Amniotic epithelial cell (primary cell): ENCODE measurements at places on chromosomes 1 and 21.

DNA sequence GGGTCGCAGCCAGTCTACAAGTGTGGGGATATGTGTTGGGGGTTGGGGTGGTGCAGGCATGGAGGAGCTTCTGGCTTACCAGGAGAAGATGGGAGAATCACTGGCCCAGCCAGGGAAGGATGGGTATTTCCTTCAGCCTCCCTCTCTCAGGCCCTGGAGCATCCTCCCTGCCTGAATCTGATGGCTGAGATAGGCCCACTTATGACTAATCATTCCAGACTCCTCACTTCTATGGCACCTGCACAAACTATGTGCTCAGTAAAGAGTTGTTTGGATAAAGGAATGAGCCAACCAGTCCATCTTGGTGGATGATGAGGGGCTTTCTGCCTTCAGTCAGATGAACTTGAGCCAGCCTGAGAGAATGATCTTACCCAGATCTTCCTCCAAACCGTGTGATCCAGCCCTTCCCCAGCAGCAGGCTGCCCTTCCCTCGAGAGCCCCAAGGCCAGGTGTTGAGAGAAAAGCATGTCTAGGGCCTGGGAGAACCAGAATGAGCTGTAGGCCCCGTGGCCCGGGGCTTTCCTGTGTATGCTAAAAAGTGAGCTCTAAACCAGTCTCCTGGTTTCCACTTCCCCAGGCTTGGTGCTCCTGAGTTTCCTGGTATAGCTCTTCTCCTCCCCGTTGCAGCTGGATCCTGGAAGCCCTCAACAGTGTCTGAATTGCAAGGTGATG lies 1.3 kb downstream of the GPA33 start:
- no peak for DNase-seq

DNA sequence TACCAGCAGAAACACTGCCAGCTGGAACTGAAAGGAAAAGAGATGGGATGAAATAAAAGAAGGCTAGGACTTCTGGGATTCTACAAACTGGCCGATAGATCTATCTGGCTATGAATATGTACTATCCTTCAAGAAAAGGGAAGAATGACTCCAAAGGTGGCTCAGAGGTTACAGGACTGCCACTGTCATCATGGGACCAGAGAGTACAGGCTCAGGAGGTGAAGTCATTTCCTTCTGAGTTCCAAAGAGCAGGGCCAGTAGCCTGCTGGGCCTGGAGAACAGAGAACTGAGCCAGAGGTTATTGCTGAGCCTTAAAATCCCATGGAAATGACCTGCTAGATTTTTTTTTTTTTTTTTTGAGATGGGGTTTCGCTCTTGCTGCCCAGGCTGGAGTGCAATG lies 27.6 kb downstream of the ZNF496 start:
- DNase-seq, result no peak

DNA sequence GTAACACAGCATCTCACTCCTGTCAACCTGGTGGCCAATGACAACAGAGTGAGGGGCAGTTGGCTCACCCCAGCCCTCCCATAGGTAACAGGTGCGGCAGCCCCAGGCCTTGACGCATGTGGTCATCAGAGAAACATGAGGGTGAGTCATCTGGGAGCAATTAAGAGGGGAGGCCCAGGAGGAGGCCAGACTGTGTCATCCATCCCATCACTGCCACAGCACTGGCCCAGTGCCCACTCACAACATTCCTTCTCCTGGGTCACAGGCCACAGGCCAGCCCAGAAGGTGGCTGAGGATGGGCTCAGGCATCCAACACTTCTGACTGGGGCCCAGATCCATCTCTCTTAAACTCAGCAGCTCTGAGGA lies 17.1 kb downstream of the TEX35 start:
- peak; percentile 62 for DNase-seq

GRCh38 chr1:77825131-77825709 lies 45.8 kb downstream of the MIGA1 start:
- DNase-seq, result peak; percentile 98

GRCh38 chr1:46274225-46275029 lies 26.9 kb downstream of the RAD54L start:
- DNase-seq, result peak; percentile 9

DNA sequence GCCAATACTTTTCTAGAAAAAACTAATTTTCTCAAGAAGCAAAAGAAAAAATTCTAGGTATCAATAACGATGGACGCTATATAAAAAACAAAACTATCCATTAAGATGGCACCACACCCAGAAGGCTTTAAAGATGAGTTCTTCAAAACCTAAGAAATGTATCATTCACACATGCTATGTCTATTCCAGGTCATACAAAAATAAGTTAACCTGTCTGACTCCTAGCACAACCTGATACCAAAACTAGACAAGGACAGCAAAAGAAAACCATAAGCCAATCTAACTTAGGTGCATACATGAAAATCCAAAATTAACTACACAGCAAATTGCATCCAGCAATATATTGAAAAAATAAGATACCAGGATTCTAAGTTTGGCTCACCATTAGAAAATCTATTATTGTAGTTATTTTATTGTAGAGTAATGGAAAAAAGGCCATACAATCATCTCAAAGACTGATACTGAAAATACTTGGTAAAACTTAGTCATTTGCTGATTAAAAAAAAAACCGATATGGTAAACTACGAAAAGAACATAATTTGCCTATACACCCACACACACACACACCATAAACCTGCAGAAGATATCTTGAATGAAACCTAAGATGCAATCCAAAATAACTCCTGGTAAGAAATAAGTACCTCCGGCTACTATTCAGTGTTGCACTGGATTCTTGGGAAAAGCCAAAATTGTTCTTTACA lies 55.0 kb downstream of the TRAF5 start:
- DNase-seq, result no peak

DNA sequence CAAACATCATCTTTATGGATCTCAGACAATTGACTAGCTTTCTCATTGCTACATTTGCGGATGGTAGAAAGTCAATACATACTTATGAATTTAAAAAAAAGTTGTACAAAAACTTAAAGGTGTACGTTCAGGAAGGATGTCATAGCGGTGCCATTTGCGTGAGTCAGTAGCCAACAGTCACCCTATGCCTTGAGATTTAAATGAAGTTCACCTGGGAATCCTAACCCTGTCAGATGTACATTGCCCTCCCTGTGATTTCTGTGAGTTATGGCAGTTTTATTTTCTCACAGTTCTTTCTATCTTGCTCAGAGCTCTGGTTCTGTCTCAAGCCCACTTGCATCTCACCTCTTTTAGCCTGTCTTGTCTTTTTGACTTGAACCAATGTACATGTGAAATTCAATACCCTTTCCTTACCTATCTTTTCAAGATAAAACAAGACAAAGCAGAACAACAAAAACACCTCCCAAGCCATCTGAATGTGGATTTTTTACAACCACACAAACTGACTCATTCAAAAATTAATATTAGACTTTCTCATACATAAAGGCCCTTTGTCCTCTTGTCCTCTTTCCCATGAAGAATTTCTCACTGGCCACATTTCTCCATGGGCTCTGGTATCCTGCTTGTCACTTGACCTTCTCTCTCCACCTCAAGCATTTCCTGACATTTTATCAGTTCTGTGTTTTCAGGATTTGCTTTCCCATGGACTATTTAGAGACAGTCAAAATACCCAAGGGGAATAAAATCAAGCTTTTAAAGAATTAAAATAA lies 25.3 kb upstream of the ZNF697 start:
- peak; percentile 57 for DNase-seq

DNA sequence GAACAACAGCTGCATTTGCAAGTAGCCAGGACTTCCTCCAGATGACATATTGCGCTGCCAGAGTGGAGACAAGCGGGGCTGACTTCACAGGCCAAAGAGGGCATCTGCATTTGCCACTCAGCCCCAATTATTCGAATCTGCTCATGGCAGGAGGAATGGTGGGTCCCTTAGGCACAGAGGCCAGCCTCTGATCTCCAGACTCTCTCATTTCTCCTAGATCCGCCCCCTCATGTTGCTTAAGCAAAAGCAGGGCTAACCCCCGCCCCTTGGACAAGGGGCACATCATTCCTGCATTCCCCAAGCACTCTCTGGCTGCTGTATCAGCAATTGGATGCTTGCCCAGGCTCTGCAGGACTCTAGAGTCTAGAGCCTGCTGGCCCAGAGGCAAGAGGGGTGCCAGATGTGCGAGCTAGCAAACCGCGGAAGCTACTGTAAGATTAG lies 262.4 kb downstream of the ST6GALNAC3 start:
- DNase-seq, result peak; percentile 88

DNA sequence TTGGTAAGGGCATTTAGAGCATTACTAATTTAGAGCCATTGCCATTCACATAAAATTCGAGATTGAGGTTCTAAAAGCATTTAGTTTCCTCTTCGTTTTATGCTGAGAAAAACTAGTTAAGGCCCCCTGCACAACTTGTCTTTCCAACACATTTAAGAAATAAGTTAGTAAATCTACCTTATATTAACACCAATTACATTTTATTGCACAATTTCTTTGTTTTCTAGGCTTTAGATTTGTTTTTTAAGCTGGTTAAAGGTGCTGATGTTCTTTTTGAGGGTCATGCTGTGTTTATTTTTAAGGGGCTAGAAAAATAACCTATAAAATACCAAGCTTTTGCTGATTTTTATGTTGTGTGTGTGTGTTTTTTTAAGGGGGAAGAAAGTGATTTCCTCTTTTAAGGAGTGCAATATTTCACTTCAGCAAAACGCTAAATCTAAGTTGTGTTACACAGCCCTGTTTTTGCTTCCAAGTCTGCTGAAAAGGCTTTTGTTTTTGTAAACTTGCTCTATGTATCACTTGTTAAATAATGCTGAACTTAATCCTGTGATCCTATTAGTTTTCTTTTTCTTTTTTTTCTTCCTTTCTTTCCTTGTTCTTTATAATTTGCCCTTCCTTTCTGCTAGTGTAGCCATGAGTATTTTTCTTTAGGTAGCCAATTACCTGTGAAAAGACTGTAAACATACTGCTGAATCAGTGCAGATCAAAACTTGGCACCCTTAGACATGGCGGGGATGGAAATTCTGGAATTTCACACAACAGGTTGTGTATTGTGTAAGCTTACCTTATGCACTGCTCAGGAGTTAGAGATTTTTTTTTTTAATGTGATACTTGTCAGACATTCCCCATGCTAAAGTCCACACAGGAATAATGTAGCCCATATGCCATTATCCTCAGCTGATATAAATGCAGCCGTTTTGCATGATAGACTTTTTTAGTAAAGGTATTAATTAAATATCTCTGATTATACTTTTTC lies 1.5 kb downstream of the CEPT1 start:
- no peak for DNase-seq

DNA sequence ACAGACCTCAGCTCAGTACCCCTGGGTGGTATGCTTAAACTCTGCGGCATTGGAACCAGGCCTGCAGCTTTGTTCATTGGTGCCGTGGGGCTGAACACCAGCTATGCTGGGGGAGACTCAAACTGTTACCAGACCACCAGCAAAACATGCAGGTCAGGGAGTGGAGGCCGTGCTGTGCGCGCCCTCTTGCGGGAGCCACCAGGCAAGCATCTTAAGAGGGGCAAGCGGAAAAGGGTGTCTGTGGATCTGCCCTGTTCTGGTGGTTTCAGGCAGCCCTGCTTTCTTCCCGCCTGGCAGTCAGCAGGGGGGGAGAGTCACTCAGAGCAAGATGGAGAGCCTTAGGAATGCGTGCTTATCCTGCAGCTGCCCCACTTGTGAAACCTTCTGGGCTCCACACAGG lies 276.9 kb upstream of the ZRANB2 start:
- DNase-seq, result peak; percentile 44

- DNase-seq, result peak; percentile 47
These were observed 17.9 kb downstream of the B3GALNT2 start for GRCh38 chr1:235486321-235486720.

DNA sequence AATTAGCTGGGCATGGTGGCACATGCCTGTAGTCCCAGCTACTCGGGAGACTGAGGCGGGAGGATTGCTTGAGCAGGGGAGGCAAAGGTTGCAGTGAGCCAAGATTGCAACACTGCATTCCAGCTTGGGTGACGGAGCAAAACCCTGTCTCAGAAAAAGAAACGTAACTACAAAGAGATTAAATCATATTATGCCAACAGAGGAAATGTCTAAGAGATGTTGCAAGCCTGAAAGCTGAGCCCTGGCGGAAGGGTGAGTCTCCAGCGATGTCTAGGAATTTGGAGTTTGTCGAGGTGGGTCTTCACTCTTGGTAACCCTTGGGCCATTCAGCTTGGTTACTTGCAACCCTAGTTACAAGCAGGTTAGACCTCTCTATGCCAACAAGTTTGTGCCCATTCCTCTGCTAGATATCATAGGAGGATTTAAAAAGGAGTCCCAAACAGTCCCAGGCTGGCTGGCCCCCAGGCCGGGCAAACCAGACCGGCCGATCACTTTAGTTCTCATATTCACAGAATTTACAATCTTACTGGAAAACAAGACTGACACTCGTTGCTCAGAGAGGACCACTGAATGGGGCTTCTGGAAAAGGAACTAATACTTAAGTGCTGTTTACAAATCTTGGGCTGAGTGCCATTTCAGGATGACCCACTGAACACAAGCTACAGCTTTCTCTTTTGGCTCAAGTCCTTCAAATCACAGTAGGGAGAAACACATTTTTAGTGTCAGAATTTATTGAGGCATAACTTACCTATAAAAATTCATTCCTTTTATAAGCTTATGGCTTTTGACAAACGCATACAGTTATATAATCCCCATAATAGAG lies 27.1 kb downstream of the SLC30A1 start:
- peak; percentile 92 for DNase-seq

DNA sequence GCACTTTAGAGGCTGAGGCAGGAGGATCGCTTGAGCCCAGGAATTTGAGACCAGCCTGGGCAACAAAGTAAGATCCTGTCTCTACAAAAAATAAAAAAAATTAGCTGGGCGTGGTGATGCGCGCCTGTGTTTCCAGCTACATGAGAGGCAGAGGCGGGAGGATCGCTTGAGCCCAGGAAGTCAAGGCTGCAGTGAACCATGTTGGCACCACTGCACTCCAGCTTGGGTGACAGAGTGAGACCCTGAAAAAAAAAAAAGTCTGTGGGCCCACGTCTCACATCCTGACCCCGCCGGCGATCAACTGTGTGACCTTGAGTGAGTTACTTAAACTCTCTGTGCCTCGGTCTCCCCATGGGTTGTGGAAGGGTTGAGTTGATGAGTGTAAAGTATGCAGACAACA lies 12.7 kb upstream of the ZBTB21 start:
- DNase-seq, result no peak

DNA sequence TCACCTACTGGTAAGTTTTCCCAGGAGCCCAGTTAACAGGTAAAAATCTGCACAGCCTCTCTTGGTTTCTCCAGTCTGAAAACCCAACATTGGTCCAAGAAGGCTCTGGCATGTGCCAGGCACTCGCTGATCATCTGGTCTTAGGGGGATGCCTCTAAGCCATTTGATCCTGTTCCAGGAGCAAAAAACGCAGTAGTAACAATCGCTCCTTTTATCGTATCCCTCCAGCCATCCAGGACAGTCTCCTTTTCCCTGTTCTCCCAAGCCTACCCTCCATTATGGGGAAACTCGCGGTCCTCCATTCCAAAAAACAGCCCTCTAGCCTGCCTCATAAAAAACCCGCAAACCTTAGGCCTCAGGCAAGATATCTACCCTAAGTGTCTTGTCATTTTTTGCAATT lies 56.2 kb downstream of the ODF2L start:
- DNase-seq, result no peak

DNA sequence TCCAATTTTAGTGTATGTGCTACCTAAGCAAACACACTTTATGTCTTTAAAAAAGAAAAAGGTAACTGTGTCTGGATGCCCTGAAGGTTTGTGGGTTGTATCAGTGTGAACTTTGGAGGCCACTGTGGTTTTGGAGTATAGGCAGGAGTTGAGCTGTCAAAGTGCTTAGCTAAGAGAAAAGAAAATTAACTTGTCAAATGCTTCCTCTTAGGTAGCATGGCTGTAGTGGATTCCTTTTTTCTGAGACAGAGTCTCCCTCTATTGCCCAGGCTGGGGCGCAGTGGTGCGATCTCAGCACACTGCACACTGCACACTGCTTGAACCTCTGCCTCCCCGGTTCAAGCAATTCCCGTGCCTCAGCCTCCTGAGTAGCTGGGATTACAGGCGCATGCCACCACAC lies 11.2 kb upstream of the SLC41A1 start:
- DNase-seq, result no peak

GRCh38 chr1:114561333-114561732 lies 20.1 kb downstream of the BCAS2 start:
- DNase-seq, result no peak
